Mesothelial cell of epicardium (in vitro differentiated cells): ENCODE measurements at places on chromosomes 4 and X. TPM values are rescaled to one million over a fixed set of nuclear protein-coding genes. Genes with fewer than 3 reads are reported as not detected.

The NLGN3 gene
- 3.3 to 3.5 TPM (median 3.3 TPM) in 3 replicates for total RNA-seq

The UGT2B15 gene
- total RNA-seq = 0.11 TPM in 1 of 3 replicates, not detected in the others

The ATP11C gene
- total RNA-seq = 20.9 to 25.5 TPM (median 22.1 TPM) in 3 replicates

DNA sequence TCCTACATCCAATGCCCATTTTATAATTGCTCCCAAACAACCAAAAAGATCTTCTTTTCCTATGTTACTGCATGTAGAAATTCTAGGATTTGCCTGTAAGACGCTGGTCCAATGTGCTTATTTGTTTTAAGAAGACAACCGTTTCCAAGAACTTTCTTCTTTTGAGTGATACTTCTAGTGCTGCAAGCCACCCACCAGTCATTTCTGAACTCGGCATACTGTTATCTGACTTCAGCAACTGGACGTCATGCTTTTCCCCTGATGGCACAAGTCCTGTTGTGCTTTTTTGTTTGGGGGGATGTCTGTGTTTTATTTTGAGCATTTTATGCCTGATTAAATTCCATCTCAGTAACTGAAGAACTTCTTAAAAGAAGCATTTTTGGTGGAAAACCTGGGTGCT lies 16.0 kb upstream of the RAP1GDS1 start:
- H3K4me3 ChIP-seq = no peak overlapping the region
- H3K4me1 ChIP-seq = no peaks in the 10 kb centered on the region
- no peak overlapping the region for H3K27ac ChIP-seq
- H3K36me3 ChIP-seq = no peaks in the 10 kb centered on the region
- H3K27me3 ChIP-seq = peaks cover 6% of the 10 kb centered on the region
- no peak for DNase-seq

DNA sequence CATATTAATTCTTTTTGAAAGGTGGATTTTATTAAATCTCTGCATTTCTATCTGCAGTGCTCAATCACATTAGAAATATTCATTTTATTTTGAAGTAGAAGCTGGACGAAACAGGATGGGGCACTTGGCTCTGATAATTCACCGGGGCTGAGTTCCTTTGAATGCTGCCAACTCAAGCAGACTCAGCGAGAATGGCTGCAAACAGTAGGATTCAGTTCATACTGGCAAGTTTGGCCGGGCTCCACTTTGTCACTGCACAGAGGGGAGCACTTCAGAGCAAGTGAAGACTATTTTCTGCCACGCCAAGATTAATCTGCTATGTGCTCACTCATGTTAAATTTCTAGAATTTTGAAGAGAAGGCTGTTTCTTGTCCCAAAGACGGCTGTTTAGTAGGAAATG lies 30.7 kb upstream of the KLHL8 start:
- peaks cover 3% of the 10 kb centered on the region for H3K4me1 ChIP-seq
- no peak for DNase-seq
- no peaks in the 10 kb centered on the region for H3K36me3 ChIP-seq
- no peak overlapping the region for H3K4me3 ChIP-seq

DNA sequence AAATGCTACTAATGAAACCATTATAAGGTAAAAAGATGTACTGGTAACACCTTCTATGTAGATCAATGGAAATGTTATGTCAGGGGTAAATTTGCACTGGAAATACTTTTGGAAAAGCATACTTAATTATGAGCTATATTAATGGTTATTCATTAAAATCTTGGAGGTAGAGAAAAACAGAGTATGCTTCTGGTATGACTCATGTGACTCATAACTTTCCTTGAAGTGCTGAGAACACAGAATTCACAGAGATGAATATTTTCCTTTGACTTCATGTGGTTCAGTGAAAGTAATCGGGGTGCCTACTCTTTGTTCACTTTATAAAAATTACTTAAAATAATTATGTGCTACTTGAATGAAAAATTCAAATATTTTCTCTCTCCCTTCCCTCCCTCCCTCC lies 254.2 kb downstream of the KCTD8 start:
- H3K4me1 ChIP-seq = peaks cover 3% of the 10 kb centered on the region
- H3K27ac ChIP-seq = no peak overlapping the region
- peaks cover 6% of the 10 kb centered on the region for H3K36me3 ChIP-seq
- no peak overlapping the region for H3K4me3 ChIP-seq
- no peaks in the 10 kb centered on the region for H3K27me3 ChIP-seq
- no peak for DNase-seq

GRCh38 chr4:159010563-159011260 lies 92.2 kb upstream of the RAPGEF2 start:
- H3K4me1 ChIP-seq = no peaks in the 10 kb centered on the region
- no peaks in the 10 kb centered on the region for H3K36me3 ChIP-seq
- DNase-seq = no peak
- no peak overlapping the region for H3K27ac ChIP-seq
- no peaks in the 10 kb centered on the region for H3K27me3 ChIP-seq

DNA sequence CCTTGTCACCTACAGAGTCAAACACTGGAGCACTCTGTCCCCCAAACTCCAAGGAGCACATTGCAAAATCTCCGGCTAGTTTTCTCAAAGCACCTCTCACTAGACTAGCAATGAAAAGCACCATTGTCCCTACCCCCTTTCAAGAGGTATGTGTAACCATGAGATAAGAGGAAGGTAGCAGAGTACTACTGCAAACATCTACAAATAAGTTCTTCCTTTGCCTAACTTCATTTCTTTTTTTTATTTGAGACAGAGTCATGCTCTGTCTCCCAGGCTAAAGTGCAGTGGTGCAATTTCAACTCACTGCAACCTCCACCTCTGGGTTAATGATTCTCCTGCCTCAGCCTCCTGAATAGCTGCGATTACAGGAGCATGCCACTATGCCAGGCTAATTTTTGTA lies 17.7 kb downstream of the PPP4R3C start:
- H3K4me3 ChIP-seq = no peak overlapping the region
- H3K27ac ChIP-seq = no peak overlapping the region
- no peaks in the 10 kb centered on the region for H3K27me3 ChIP-seq
- DNase-seq = no peak
- H3K36me3 ChIP-seq = no peaks in the 10 kb centered on the region

- H3K4me1 ChIP-seq = peaks cover 7% of the 10 kb centered on the region
- H3K4me3 ChIP-seq = no peak overlapping the region
- H3K27me3 ChIP-seq = no peaks in the 10 kb centered on the region
- peaks cover 2% of the 10 kb centered on the region for H3K36me3 ChIP-seq
Observed at GRCh38 chr4:153576443-153576774, 107.7 kb upstream of the TLR2 start.

DNA sequence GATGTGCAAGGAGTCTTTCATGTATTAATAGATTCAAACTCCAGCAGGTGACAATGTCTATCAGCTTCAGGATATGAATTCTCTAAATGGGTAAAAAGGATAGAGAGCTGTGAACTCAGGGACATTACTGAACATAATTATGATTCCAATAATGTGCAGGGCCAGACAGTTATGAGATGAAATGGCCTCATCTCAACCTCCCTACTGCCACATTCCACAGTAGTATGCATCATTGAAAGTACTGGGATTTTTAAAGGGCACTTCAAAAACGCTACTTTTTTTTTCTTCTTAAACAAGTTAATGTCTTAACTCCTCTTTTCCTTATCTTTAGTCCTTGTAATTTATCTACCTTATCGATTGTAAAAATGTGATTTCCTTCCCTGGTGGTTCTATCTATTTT lies 202.0 kb downstream of the APBB2 start:
- DNase-seq = no peak
- peak overlapping the region; percentile 75 for H3K27ac ChIP-seq
- no peaks in the 10 kb centered on the region for H3K27me3 ChIP-seq
- H3K4me3 ChIP-seq = no peak overlapping the region
- peaks cover 35% of the 10 kb centered on the region for H3K4me1 ChIP-seq
- H3K36me3 ChIP-seq = peaks cover 4% of the 10 kb centered on the region

DNA sequence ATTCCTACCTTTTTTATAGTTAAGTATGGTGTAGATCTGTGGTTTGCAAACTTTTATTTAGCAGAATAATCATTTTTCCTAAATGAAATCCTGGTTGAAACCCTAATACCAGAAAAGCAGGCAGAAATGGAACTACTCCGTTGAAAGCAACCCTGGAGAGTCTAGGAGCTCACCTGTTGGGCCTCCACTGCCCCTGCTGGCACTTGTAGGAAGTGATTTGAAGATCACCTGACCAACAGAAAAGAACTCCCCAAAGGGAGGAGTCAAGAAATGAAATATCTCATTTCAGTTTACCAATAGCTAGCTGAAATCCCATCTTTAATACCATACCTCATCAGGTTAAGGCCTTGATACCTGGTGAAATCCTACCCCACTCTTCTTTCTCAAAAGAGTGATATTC lies 277.1 kb downstream of the KLHL13 start:
- no peaks in the 10 kb centered on the region for H3K36me3 ChIP-seq
- H3K4me3 ChIP-seq = no peak overlapping the region
- no peak overlapping the region for H3K27ac ChIP-seq
- H3K4me1 ChIP-seq = no peaks in the 10 kb centered on the region
- H3K27me3 ChIP-seq = no peaks in the 10 kb centered on the region

DNA sequence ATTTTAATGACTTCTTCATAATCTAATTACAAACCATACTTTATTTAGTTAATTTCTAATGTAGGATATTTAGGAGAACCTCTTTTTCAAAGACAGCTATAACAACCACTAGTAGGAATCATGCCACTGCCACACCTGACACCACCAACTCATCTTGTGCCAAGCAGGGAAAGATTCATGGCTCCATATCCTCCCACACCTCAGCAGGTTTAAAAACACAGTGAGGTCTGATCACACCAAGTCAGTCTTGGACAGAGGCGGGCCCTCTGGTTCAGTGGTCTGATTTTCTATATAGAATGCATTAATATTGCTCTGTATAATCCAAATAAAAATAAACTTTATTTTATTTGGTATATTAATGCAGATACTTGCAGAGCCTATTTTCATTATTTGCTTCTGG lies 227.7 kb upstream of the TTC29 start:
- no peak for DNase-seq
- H3K4me1 ChIP-seq = peaks cover 14% of the 10 kb centered on the region
- H3K36me3 ChIP-seq = peaks cover 1% of the 10 kb centered on the region
- H3K27ac ChIP-seq = peak overlapping the region; percentile 78
- H3K4me3 ChIP-seq = no peak overlapping the region
- H3K27me3 ChIP-seq = no peaks in the 10 kb centered on the region

DNA sequence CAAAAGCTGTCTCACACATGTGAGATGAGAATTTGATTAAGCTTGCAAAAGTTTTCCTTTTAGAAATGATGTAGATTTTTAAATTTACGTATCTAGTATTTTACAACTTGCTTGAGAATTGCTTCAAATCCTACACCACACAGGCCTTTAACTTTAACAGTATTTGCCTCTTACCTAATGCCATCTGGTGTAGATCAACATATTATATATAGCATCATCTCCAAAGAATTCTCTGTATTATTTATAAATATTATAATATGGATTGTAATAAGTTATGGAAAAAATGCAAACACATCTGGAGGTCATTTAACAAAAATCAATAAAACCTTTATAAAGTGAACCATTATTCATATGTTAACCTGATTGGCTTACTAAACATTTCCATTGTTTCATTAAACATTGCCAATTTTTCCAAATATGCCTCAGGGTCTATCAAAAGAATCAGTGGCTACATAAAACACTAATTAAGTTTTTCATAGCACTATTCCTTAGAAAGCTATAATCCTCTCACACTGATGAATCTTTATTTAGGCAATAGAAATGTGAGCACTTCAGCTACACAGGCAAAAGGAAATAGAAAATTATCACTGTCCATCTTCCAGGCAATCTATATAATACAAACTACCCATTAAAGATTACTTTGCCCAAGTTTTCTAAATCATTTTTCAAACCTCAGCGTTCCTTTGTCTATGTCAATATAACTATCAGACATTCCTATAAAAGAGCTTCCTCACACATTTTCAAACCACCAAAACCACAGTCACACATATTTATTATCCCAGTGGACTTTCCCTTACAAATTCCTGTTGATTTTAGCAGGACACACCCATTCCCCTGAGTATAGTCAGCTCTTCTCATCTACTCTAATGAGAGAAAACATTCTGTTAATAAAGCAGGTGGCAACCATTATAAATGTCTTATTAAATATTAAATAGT lies 83.5 kb upstream of the INTU start:
- no peaks in the 10 kb centered on the region for H3K27me3 ChIP-seq
- H3K36me3 ChIP-seq = peaks cover 2% of the 10 kb centered on the region
- no peak for DNase-seq
- no peak overlapping the region for H3K27ac ChIP-seq
- H3K4me1 ChIP-seq = no peaks in the 10 kb centered on the region

- H3K4me3 ChIP-seq = no peak overlapping the region
- peaks cover 5% of the 10 kb centered on the region for H3K36me3 ChIP-seq
- no peaks in the 10 kb centered on the region for H3K27me3 ChIP-seq
- DNase-seq = no peak
Observed at GRCh38 chr4:70754470-70754869, 32.7 kb downstream of the RUFY3 start.

DNA sequence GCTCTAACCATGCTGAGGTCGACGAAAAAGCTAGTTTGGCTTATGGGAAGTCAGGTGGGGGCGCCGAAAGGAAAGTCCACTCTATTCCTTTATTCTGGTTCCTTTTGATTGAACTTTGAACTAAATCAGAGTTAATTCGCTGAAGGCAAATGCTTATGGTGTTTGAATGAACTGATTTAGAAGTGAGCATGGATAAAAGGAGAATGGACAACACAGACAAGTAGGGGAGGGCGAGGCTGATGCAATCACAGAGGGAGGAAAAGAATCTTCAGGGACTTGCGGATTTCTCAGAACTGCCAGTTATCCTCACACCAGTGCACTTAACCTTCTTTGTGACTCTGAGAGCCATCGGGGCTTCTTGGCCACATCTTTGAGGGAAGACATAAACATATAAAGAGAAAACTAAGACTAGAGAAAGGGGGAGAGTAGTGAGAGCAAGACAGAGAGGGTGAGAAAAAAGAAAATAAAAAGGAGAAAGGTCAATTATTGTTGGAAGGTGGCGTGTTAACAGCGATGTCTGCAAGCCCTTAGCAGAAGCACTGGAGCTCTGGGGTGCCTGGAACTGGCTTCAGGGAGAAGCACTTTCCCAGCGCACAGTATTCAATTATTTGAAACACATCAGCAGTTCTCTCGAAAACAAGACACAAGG lies 79.6 kb upstream of the PLAC1 start:
- H3K36me3 ChIP-seq = no peaks in the 10 kb centered on the region
- DNase-seq = no peak
- H3K4me3 ChIP-seq = no peak overlapping the region
- H3K4me1 ChIP-seq = peaks cover 33% of the 10 kb centered on the region
- H3K27ac ChIP-seq = no peak overlapping the region
- no peaks in the 10 kb centered on the region for H3K27me3 ChIP-seq

DNA sequence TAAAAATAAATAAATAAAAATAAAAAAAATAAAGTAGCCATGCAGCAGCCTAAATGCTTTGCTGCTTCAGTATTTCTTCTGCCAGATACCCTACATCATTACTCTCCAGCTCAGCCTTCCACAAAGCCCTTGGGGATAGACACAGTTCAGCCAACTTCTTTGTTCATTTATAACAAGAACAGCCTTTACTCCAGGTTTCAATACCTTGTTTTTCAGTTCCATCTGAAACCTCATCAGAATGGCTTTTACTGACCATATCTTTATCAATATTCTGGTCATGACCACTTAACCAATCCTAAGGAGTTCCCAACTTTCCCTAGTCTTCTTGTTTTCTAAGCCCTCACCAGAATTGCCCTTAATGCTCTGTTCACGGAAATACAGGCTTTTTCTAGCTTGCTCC lies 128.3 kb upstream of the MED14 start:
- no peak for DNase-seq
- peaks cover 4% of the 10 kb centered on the region for H3K36me3 ChIP-seq
- H3K4me3 ChIP-seq = no peak overlapping the region
- no peak overlapping the region for H3K27ac ChIP-seq
- H3K4me1 ChIP-seq = peaks cover 15% of the 10 kb centered on the region
- no peaks in the 10 kb centered on the region for H3K27me3 ChIP-seq

- H3K4me3 ChIP-seq = peak overlapping the region; percentile 81
- peaks cover 14% of the 10 kb centered on the region for H3K36me3 ChIP-seq
- peak; percentile 43 for DNase-seq
- H3K4me1 ChIP-seq = peaks cover 12% of the 10 kb centered on the region
- H3K27ac ChIP-seq = peak overlapping the region; percentile 96
Observed at GRCh38 chrX:53682885-53683555, 3.5 kb downstream of the HUWE1 start.
